Regular cardiac myocyte (primary cell): ENCODE measurements at places on chromosomes 7 and 10. TPM values are rescaled to one million over a fixed set of nuclear protein-coding genes. Genes with fewer than 3 reads are reported as not detected.

Gene RHBDD2
- 11.5 and 20.9 TPM in 2 replicates for total RNA-seq

Gene AGR3
- not detected in 2 replicates for total RNA-seq

Gene HMX2
- not detected in 2 replicates for total RNA-seq

Gene GPR141
- total RNA-seq: not detected in 2 replicates

Gene RBM20
- total RNA-seq: 0.19 and 0.85 TPM in 2 replicates

Gene ARHGEF35
- 0.85 and 1.5 TPM in 2 replicates for total RNA-seq

Gene SOSTDC1
- not detected in 2 replicates for total RNA-seq

Gene FAM171A1
- total RNA-seq: 15.8 and 37.6 TPM in 2 replicates

Gene LOXL4
- 46.8 and 192 TPM in 2 replicates for total RNA-seq

Gene ATXN7L1
- total RNA-seq: 3.9 and 4.2 TPM in 2 replicates
